Chondrocyte (in vitro differentiated cells): ENCODE measurements at places on chromosomes 13 and 19.
A peak's percentile ranks its signal among the peaks of the same experiment; 100 is the strongest.

DNA sequence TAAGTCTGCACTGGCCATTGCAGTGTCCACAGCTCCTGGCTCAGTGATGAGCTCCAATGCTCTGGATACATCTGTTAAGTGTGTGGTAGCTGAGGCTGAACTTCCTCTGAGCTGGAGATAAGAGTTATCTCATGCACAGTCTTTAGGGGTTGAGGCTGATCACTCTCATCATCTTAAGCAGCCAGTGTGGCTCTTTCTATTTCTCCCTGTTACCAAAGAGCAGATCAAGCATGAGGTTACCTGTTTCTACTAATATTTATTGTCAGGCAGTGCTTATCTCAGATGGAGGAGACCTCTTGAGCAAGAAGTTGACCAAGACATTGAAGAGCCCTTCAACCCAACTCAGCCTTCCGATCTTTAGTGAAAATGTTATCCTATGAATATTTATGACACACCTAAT lies 6.6 kb upstream of the OR10H2 start:
- no peaks in the 10 kb centered on the region for H3K36me3 ChIP-seq
- H3K4me1 ChIP-seq: no peaks in the 10 kb centered on the region
- H3K27ac ChIP-seq: no peak overlapping the region
- DNase-seq: no peak
- no peak overlapping the region for H3K4me3 ChIP-seq

DNA sequence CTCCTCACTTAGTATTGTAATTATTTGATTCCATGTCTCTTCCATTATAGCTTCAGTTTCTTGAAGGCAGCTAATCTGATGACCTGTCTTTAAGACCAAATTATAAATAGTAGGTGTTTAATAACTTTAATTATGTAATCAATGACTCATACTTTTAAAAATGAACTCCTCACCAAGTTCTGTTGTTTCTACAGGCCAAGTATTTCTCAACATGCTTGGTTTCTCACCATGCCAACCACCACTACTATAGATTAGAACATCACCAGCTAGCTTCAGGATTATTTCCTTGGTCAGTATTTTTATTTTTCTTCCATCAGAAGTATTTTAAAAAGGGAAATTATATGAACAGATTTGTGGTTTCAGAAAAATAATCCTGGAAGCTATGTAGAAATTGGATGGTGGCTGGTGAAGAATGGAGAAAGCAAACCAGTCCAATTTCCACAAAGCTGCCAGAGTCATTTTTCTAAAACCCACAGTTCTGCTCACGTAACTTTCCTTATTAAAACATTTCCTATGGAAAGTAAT lies 237.7 kb upstream of the DACH1 start:
- H3K27me3 ChIP-seq: no peaks in the 10 kb centered on the region
- H3K36me3 ChIP-seq: peaks cover 3% of the 10 kb centered on the region
- peaks cover 39% of the 10 kb centered on the region for H3K4me1 ChIP-seq
- DNase-seq: no peak

DNA sequence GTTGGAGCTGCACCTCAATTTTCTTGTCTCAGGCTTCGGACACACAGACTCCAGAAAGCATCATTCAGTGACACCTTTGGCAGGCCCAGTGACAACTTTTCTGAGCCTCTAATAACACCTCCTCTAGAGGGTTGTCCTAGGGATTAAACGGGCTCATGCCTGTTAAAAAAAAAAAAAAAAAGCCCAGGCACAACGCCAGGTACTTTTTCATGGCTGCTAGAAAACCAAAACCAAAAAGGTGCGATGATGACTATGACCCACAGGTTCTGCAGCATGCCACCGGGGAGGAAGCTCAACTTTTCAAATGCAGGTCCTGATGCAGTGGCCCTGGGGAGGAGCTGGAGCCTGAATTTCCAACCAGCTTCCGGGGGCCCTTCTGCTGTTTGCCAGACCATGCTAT lies 184.2 kb downstream of the ABCC4 start:
- H3K27me3 ChIP-seq: no peaks in the 10 kb centered on the region
- H3K4me3 ChIP-seq: no peak overlapping the region
- H3K4me1 ChIP-seq: peaks cover 3% of the 10 kb centered on the region
- no peak for DNase-seq

DNA sequence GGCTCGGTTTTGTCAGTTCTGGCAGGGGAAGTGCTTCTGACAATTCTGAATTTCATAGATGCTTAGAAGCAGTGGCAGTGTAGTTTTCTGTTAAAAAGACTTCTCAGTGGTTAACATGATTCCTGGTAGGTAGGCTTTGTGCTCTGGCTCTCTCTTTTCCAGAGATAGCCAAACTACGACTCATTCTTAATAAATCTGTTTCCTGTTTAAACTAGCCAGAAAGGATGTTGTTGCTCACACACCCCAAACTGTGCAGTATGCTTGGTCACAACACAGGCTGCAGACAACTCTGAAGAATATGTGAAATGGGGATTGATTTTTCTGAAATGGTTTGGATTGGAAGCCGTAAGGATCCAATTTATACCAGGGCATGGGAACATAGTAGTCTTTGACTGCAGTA lies 711.5 kb downstream of the PCDH17 start:
- peaks cover 5% of the 10 kb centered on the region for H3K4me1 ChIP-seq
- no peak for DNase-seq
- no peak overlapping the region for H3K27ac ChIP-seq
- peaks cover 3% of the 10 kb centered on the region for H3K36me3 ChIP-seq
- no peaks in the 10 kb centered on the region for H3K27me3 ChIP-seq

DNA sequence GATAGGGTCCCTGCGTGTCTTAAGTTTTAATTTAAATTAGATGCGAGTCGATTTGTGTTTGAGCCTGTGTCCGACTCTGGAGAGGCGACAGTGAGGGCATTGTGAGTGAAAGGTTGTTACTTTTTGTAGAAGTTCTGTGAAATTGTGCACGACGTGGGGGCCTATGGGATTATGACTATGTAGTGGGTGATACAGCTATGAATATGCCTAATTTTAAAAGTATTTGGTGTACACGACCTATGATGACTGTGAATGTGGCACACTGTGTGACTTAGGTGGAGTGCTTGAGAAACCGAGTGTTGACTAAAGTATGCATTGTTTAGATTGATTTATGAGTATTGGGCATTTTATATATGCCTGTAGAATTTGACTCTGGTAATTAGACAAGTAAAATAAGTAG lies 646 bp downstream of the ZNF567 start:
- H3K36me3 ChIP-seq: peaks cover 31% of the 10 kb centered on the region
- peaks cover 25% of the 10 kb centered on the region for H3K4me1 ChIP-seq
- peak overlapping the region; percentile 90 for H3K27ac ChIP-seq
- H3K27me3 ChIP-seq: no peaks in the 10 kb centered on the region
- peak overlapping the region; percentile 98 for H3K4me3 ChIP-seq
- no peak for DNase-seq

- no peaks in the 10 kb centered on the region for H3K27me3 ChIP-seq
- no peak overlapping the region for H3K27ac ChIP-seq
- no peak for DNase-seq
- H3K36me3 ChIP-seq: peaks cover 22% of the 10 kb centered on the region
- peaks cover 4% of the 10 kb centered on the region for H3K4me1 ChIP-seq
These were observed 171.8 kb downstream of the STK24 start for GRCh38 chr13:98405107-98405571.

DNA sequence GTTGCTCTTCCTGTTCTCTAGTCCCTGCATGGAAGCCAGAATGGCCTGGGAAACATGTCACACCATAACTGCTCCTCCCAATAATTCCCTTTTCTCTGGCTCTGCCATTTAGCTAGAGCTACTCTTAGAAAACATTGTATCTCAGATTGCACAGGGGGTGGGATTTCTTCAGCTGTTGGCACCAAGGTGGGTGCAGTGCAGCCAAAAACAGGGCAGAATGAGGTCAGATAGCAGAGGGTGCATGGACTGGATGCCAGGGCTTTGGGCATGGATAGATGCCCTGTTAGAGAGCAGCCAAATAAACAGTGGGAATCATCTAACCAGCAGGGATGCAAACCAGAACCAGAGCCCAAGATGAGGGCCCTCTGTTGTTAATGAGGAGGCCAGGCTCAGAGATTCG lies 4.9 kb upstream of the AMER2 start:
- no peak overlapping the region for H3K27ac ChIP-seq
- no peaks in the 10 kb centered on the region for H3K36me3 ChIP-seq
- no peak for DNase-seq
- H3K27me3 ChIP-seq: peaks cover 49% of the 10 kb centered on the region
- peaks cover under 1% of the 10 kb centered on the region for H3K4me1 ChIP-seq

- no peaks in the 10 kb centered on the region for H3K27me3 ChIP-seq
- no peaks in the 10 kb centered on the region for H3K36me3 ChIP-seq
- no peak for DNase-seq
- H3K4me1 ChIP-seq: no peaks in the 10 kb centered on the region
- H3K4me3 ChIP-seq: no peak overlapping the region
- no peak overlapping the region for H3K27ac ChIP-seq
These were observed 1081.9 kb downstream of the SLITRK1 start for GRCh38 chr13:82800391-82800790.

- peaks cover 12% of the 10 kb centered on the region for H3K4me1 ChIP-seq
- H3K36me3 ChIP-seq: no peaks in the 10 kb centered on the region
- no peak overlapping the region for H3K4me3 ChIP-seq
- no peak for DNase-seq
- H3K27ac ChIP-seq: no peak overlapping the region
These were observed 435.8 kb upstream of the KLF12 start for GRCh38 chr13:74570046-74570445.

- H3K4me3 ChIP-seq: peak within 1 kb of the TSS; percentile 89
- no peaks in the 10 kb centered on the region for H3K36me3 ChIP-seq
- peaks cover 50% of the 10 kb centered on the region for H3K4me1 ChIP-seq
These were observed at the start of gene GPC6 for GRCh38 chr13:93226623-93227279. TSS of gene GPC6 (plus strand) at chr13:93226807.

DNA sequence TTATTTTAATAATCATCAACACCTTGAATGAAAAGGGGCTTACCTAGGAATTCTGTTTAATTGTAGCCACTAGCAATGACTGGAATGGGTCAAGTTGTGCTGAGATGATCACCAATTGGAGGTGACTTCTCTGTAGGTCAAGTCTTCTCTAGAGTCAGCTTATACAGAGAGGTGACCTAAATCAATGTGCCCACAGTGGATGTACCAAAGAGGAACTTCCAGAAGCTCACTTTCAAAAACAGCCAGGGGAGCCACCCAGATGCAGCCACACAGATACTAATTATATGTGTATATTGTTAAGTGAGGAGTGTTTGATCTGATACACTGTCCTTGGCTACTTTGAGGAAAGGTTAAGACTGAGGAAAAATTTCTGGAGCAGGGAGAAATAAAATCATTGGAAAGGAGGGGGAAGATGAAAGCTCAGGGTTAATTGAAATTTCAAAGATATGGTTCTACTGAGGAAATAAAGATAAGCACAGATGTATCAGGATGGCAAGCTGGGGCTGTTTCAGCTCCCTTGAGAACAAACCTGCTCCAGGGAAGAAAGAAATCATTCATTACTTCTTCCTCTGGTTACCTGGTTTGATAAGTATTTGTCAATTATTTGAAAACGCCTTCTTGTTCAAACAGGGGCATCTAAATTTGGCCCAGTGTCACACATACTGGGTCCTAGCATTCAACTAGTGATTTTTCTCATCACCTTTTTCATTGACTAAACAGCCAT lies 5.1 kb downstream of the GPR183 start:
- no peaks in the 10 kb centered on the region for H3K36me3 ChIP-seq
- DNase-seq: no peak
- peaks cover 34% of the 10 kb centered on the region for H3K4me1 ChIP-seq

DNA sequence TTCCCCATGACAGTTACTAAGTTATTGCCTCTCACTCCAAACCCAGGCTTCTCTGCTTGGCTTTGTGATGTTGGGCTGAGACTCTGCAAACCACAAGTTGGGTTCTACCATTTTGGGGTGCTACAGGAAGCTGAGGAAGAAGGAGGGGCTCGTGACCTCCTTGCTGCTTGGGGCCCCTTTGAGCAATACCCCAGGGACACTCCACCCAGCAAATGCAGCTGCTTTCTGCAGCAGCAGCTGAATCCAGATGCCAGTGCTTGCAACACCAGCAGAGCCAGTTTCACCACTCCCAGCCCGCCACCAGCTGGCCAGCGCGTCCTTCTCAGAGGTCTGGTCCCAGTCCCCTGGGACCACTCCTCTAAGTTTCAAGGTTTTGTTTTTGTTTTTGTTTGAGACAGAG lies 22.0 kb upstream of the UBAC2 start:
- no peak overlapping the region for H3K4me3 ChIP-seq
- H3K27me3 ChIP-seq: peaks cover 7% of the 10 kb centered on the region
- no peak overlapping the region for H3K27ac ChIP-seq
- no peaks in the 10 kb centered on the region for H3K36me3 ChIP-seq
- H3K4me1 ChIP-seq: peaks cover 5% of the 10 kb centered on the region

- H3K4me3 ChIP-seq: no peak overlapping the region
- no peak for DNase-seq
- peaks cover 26% of the 10 kb centered on the region for H3K4me1 ChIP-seq
These were observed 41.8 kb downstream of the EFNB2 start for GRCh38 chr13:106493533-106494220.

DNA sequence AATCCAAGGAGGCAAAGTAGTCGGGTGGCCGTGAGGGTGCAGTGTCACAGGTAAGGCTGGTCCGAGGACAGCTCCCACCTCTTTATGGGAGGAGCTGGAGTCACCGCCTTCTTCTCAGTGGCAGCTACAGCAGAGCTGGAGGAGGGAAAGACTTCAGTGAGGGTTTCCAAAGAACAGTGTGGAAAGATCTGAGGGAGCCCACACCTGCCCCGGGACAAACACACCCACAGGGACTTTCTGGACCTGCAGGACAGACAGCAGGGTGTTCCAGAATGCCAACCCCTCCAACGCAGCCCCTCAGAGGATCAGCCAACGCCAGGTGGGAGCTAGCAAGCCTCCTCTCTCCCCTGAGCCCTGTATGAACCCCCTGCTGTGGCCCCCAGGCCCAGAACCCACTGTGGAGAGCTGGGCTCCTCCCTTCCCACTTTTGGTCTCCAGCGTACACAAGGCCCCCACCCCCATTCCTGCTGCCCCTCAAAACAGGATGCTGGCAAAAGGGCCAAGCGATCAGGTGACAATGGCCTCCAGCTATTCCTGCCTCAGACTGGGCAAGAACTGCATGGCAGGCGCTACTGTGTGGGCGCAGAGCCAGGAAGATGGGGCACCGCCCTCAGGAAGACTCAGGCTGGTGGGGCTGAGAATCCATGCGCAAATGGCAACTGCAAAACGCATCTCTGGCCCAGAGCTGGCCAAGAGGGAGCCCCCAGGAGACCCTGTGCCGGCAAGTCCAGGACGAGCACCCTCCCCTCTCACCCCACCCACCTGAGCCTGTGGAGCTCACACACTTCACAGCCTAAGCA lies 3.5 kb upstream of the CD320 start:
- H3K4me3 ChIP-seq: no peak overlapping the region
- peaks cover 3% of the 10 kb centered on the region for H3K36me3 ChIP-seq
- no peak overlapping the region for H3K27ac ChIP-seq
- H3K27me3 ChIP-seq: no peaks in the 10 kb centered on the region
- H3K4me1 ChIP-seq: peaks cover 22% of the 10 kb centered on the region

GRCh38 chr13:65889368-65889767 lies 1340.8 kb downstream of the PCDH9 start:
- no peak overlapping the region for H3K4me3 ChIP-seq
- no peaks in the 10 kb centered on the region for H3K36me3 ChIP-seq
- H3K27ac ChIP-seq: no peak overlapping the region
- peaks cover 3% of the 10 kb centered on the region for H3K4me1 ChIP-seq
- no peaks in the 10 kb centered on the region for H3K27me3 ChIP-seq
